ENCODE measurements at places on chromosomes 12 and 14.

DNA sequence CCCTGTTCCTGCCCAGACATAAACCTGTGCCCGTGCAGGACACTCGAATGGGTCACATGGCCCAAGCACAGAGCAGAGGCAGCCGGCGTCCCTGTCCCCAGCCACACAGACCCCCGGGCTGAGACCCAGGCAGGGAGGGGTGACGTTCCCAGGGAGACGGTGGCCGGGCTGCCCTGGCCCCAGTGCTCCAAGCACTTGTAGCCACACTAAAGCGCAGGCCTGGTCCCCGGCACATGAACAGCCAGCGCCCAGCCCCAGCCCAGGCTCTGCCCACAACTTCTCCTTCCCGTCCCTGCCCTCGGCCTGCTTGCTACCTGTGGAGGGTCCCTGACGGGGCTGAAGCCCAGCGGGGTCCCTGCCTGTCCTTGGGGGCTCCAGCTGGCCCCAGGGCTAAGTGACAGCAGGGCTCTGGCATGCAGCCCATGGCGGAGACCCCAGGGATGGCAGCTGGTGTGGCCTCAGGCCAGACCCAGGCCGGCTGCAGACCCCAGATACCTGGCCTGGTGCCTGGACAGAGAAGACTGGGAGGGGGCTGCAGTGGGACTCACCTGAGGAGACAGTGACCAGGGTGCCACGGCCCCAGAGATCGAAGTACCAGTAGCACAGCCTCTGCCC, 338.4 kb downstream of the TMEM121 start:
- no peak for DNase-seq

DNA sequence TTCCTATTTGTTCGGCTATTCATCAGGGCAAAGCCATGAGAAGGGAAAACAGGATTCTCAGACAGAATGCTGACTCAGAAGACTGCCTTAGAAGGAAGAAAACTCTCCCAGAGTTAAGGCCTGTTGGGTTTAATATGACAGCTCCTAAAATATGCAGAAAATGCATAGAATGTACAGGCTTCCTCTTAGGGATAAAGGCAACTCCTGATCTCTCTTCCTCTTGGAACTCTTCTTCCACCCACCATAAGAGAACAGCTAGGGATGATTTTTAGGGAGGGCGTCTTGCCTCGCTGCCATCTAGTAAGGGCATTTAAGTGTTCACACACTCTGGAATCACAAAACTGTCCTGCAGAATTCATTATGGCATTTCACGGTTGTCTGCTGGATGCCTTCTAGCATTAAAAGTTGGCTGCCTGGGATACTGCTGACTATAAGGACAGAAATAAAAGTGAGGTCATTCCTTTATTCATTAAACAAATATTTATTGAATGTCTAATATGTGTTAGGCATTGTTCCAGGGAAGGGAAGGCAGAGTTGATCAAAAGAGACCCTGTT, 73.7 kb downstream of the DCAF5 start:
- DNase-seq = no peak

DNA sequence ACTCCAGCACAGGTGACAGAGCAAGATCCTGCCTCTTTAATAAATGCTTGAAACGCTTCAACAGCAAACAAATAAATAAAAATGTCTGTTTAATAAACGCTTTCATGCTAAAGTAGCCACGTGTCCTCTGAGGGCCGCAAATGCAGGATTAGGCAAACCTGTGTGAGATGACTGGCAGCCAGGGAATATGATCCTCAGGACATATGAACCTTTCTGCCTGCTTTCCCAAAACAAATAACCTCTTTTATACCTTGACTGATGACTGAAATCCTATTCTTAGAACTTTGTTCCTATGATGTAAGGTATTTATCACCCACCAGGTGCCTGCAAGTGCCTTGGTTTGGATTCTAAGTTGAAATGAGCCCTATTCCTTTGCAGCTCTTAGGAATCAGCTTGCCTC, 14.5 kb upstream of the FLVCR2 start:
- DNase-seq = no peak

GRCh38 chr12:64992116-64992515, 129.0 kb downstream of the WIF1 start:
- no peak for DNase-seq

DNA sequence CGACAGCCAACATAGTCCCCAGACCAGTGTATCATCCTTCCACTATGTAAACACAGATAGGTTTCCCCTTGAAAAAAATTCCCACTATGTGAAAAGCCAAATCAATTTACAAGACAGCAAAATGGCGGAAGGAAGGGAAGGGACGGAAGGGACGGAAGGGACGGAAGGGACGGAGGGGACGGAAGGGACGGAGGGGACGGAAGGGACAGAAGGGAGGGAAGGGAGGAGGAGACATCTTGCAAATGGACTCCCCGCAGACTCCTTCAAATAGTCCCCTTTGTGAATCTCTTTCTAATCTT, 75.3 kb downstream of the NINJ2 start:
- DNase-seq = no peak

DNA sequence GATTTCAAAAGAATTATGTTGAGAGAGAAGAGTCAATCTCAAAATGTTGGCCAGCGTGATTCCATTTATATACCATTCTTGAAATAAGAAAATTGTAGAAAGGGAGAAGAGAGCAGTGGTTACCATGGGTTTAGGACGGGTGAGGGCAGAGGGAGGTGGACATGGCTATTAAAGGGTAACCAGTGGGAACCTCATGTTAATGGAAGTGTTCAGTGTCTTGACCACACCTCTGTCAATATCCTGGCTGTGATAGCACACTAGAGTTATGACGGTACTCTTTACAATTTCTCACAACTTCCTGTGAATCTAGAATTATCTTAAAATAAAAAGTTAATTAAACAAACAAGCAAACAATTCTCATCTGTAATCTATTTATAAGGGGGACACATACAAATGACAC, 821.2 kb downstream of the VRK1 start:
- DNase-seq = no peak

- no peak for DNase-seq
Measured at GRCh38 chr12:33437598-33437997, 2.0 kb downstream of the SYT10 start.

GRCh38 chr12:46065412-46066166, 75.2 kb upstream of the SCAF11 start:
- DNase-seq = no peak

DNA sequence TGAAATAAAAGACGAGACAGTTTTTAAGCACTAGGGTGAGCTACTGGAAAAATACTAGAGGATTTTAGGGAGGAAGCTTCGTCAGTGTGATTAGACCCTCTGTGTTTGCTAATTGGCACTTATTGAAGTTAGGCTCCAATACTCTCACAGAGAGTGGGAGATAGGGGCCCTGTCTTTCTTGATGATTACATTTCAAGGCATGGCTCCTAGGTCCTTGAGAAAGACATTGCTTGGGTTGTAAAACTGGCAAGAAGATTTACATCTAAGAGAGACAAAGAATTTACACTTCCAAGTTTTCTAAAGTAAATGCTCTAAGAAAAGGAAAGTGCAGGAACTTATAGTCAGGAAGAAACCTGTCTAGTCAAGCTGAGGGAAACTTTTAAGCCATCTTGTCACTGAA, 183.2 kb downstream of the C12orf50 start:
- DNase-seq = no peak

- DNase-seq = no peak
Measured at GRCh38 chr14:21109377-21110138, 8.7 kb downstream of the TMEM253 start.

DNA sequence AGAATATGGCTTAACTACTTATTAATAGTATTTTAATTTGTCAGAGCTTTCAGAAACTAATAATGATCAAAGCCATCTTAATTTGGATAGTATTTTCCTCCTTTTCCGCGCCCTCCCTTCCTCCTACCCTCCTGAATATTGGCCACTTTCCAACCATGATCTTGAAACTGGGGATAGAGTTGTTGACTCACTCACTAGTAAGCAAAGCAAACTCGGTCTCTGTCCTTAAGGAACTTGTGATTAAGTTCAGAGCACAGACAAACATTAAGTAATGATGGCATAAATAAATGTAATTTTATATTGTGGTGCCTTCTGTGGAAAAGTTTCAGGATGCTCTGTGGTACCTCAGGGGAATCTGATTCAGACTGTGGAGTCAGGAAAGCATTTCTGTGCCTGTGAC, 75.7 kb downstream of the LRRK2 start:
- DNase-seq = no peak

- DNase-seq = no peak
Measured at GRCh38 chr12:109461049-109461845, 15.9 kb downstream of the KCTD10 start.

GRCh38 chr12:52873832-52874572, 25.2 kb upstream of the KRT78 start:
- peak; percentile 67 for DNase-seq

DNA sequence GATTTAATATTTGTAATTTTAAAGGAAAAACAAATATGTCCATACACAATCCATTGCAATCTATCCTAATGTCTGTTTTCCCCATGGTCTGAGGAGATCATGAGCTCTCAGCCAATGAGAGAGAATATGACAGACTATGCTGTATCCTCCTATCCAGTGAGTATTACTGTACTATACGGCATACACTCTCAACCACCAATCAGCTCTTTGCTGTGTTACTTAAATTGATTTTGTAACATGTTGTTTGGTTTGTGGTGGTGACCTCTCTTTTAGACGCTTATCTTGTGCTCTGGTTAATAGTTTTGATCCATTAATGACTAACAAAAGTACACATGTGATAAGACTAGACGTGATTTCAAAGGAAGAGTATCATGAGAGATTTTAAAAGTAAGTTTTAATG, 231.5 kb upstream of the FOXN3 start:
- DNase-seq = no peak

DNA sequence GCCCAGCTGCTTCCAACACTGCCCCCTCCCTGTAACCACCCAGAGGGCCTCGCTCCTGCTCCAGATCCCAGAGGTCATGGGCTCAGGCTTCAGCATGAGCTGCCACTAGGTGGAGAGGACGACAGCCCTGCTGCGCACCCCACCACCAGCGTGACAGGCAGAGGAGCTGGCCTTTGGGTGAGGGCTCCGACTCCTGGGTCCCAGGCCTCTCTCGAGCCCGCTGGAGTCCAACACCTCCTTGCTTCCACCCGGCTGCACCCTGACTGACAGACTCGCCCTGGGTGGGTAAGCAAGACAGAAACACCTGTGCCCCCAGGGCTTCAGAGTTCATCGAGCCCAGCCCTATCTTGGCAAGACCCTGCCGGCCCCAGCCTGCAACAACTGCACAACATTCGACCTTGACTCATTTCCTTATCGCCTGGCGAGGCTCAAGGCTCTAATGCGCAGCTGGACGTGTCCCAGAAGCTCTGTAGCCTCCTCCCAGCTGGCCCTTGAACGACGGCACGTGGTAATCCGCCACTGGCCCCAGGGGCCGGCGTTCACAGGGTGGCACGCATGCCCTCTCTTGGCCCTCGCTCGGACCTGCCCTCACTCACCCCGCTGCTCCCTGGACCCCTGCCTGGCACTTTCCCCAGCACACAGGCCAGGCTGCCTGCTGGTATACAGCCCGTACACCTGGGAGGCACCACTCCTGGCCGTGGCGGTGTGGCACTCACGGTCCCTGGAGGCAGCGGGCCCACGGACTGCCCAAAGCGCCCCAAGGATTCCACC, 28.0 kb downstream of the VPS37B start:
- DNase-seq = no peak

DNA sequence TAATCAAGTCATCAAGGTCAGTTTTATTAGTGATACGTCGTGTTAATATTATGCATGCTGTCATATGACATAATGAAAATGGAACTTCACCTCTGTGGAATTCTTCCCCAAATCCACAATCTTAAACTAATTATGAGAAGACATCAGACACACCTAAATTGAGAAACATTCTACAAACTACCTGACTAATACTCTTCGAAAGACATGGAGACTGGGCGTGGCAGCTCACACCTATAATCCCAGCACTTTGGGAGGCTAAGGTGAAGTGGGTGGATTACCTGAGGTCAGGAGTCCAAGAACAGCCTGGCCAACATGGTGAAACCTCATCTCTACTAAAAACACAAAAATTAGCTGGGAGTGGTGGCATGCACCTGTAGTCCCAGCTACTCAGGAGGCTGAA, 33.3 kb upstream of the KRAS start:
- DNase-seq = no peak

DNA sequence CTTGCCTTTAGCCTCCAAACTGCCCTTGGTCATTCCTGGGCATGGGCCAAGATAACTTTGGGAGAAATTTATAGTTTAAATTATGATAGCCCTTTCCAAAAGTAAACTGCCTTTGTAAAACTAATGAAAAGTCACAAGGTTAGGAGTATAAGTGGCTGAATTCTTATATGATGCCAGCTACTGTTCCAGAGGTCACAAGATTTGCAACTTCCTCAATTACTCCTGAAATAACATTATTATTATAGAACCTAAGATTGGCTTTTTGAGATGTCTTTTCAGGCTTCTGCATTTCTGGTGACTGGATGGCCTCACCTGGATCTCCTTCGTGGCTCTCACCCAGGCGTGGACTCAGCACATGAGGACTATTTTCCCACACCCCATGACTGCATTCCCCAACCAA, 55.0 kb downstream of the OSBPL8 start:
- no peak for DNase-seq

DNA sequence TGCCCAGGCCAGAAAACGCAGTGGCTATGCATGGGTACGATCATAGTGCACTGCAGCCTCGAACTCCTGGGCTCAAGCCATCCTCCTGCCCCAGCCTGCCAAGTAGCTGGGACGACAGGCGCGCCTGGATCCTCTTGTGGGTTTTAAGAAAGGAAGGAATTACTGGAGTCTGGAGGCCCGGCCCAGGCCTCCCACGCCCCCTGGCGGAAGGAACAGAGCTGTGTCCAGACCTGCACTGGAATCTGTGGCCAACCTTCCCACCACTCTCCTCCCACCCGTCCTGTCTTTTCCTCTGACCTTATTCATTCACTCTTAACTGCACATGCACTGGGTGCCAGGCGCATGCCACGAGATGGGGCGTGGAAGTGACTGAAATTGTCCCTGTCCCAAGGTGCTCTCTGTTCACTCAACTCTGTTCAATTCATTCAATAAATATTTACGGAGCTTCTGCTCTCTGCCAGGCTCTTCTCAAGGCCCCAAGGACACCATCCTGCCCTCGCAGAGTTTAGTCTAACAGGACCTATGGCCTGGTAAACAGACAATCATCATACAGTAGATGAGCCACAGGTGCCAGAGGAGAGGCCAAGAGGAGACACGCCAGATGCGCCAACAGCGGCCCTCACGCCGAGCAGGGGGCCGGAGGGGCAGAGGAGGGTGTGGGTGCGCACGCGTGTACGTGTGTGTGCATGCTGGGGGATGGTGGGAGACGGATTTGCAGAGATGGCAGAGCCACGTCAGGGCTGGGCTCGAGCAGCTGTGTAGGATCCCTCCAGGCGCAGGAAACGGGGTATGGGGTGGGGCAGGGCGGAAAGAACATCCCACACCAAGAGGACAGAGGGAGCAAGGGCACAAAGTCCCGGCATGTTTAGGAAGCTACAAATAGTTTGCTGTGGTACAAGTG, 13.7 kb upstream of the TMEM106C start:
- DNase-seq = peak; percentile 39

Measured in CD4-positive, alpha-beta T cell treated with Interleukin-2 at 100 ng/mL for 4 hours (primary cell).